ENCODE measurements at places on chromosomes 12 and 14.
A peak's percentile ranks its signal among the peaks of the same experiment; 100 is the strongest.

DNA sequence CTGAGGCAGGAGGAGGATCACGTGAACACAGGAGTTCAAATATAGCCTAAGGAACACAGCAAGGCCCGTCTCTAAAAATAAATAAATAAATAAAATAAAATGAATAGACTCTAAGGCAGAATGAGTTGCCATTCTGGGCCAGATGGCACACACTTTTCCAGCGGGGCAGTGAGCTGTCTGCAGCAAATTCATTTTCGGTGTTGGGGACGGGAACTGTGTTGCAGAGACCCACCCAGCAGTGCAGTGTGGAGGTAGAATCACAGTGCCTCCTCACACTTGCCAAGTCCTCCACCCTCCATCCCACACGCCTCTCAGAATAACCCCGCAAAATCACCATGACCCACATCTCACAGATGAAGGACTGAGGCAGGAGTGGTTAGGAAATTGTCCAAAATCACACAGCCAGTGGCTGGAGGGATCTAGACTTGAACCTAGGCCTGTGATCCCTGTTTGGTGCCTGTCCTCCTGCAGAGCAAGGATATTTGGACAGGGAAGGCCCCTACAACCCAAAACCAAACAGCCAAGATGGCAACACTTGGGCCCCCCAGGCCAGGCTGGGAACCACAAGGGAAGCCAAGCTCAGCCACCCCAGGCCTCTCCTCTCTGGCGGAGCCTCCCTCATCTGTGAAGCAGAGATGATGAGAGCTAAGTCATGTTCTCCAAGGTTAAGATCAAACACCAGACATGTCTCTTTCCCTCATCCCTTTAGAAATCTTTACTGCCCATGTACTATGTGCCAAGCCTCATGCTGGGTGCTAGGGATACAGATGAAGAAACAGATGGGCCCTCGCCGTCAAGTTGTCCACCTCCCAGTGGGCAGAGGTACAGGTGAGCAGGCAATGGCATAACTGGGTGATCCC, 152.7 kb downstream of the DPF3 start:
- peak; percentile 36 for DNase-seq

DNA sequence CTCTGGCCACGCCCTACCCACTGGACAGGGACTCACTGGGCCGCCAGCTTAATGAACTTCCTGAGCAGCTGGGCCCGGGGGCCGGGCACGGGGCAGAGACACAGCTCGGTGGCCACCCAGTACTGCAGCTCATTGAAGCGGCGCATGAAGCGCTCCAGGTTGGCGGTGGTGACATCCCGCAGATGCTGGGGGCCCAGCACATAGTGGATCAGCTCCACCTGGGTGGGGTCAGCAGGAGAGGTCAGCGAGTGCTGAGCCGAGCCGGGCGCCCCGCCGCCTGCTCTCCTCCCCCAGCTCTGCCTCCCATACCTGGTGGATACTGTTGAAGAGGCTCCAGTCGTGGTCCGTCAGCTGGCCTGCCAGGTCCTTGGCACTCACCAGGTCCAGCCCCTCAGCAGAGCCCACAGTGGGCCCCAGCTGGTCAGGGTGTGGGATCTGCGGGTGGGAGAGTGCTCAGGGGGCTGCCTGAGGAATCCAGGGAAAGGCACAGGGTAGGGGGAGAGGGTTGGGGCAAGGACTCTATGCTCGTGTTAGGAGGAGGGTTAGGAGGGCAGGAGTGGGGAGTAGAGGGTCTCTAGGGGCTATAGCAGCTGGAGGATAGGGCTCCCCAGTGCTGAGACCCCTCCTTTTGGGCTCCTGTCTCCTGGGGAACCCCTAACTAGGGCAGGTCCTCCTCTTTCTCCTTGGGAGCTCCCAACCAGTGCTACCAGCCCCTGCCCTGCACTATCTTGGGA, 15.5 kb upstream of the ENDOU start:
- no peak for DNase-seq

DNA sequence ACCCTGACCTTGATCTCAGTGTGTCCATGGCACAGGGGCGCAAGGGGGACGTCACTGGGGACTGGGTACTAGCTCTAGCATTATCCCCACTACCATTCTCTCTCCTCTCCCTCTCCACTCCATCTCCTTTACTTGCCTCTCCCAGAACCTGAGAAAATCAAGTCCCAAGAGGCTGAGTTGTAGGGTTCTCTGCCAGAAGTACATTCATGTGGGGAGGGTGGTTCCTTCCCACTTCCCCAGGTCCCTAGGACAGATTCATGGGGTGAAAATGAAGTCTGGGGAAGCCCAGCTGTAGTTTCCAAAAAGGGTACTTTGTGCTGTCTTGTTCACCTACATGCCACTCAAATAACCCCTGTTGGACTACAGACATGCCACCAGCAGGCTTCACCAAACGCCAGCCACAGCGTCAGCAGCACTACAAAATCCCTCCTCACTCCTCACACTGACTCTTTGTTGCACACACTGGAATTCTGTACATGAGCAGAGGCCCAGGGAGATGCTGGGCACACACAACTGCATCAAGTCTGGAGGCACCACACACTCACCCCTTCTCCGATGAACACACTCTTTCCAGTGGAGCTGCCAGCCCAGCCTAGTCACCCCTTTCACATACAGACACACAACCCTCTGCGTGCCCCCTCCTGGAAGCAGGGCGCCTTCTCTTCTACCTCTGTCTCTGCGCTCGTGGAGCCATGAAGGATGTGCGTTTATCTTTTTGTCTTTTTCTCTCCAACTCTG, 6.9 kb downstream of the RARG start:
- no peak for DNase-seq

- peak; percentile 33 for DNase-seq
Observed at GRCh38 chr12:13000616-13000924, 505 bp upstream of the HEBP1 start.

GRCh38 chr12:70664465-70664881, 27.2 kb upstream of the PTPRB start:
- no peak for DNase-seq

- DNase-seq = no peak
Observed at GRCh38 chr14:80644826-80645225, 296.7 kb downstream of the CEP128 start.

- no peak for DNase-seq
Observed at GRCh38 chr12:31663576-31663975, 4.1 kb downstream of the ETFBKMT start.

DNA sequence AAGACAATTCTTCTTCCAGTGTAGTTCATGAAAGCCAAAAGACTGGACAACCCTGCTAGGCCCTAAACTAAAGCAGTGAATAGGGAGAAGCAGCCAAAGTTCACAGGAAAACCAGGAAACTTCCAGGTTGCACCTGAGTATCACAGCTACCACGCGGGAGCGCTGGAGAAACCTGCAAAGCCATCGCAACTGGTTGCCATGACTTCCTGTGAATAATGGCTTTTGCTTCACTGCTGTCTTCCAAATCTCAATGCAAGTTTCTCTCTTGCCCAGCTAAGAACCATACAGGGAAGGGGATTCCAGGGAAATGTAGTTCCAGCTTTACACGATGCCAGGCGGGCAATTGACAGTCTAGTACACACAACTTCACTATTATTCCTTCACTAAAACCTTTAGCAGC, 114.1 kb downstream of the GXYLT1 start:
- no peak for DNase-seq

DNA sequence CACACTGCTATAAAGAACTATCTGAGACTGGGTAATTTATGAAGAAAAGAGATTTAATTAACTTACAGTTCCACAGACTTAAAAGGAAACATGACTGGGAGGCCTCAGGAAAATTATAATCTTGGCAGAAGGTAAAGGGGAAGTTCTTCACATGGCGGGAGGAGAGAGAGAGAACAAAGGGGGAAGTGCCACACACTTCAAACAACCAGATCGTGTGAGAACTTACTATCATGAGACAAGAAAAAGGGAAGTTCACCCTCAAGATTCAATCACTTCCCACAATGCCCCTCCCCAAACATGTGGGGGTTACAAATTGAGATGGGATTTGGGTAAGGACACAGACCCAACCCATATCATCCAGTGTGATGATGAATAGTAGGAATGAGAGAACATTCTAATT, 366.5 kb downstream of the LRFN5 start:
- no peak for DNase-seq

- DNase-seq = no peak
Observed at GRCh38 chr12:89418228-89418910, 66.1 kb upstream of the DUSP6 start.

DNA sequence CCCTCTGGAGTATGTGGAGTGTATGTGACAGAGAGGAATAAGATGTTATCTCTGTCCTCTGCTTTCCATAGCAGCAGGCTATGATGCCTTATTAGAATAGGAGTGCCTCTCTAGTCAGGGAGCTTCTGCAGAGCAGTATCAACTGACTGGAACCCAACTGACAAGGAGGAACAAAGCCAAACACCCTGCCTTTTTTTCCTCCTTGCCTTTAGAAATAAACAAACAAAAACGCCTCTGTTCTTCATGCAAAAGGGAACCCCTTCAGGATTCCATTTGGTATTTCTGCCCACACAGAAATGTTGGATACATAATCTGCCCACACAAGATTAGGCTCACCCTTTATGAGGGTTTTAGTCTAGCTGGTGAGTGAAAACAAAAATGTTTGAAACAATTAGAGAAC, 50.3 kb downstream of the VRK1 start:
- DNase-seq = no peak

DNA sequence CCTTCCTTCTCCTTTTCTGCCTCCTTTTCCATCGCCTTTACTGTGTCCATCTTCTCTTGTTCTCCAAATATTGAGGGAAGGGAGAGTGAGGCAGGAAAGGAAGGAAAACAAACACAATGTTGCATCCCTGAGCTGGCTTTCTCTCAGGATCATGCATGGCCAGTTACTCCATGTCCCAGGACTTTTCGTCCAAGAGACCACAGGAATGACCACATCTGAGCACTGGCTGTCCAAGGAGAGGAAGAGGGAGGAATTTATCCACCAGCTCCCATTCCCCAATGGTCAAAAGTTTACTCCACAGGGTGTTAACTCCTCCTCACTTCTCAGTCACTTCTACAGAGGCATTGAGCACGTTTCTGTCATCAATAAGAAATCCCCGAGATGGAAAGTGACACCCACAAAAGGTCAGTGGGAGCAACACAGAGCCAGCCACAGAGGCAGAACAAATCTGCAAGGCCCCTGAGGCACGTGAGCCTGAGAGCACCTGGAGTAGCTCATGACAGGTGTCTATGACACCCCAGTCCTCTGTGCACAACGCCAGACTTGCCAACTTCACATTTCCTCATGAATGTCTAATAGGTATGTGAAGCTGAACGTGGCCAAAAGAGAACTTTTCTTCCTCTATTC, 177.3 kb upstream of the NUDT4 start:
- DNase-seq = no peak

DNA sequence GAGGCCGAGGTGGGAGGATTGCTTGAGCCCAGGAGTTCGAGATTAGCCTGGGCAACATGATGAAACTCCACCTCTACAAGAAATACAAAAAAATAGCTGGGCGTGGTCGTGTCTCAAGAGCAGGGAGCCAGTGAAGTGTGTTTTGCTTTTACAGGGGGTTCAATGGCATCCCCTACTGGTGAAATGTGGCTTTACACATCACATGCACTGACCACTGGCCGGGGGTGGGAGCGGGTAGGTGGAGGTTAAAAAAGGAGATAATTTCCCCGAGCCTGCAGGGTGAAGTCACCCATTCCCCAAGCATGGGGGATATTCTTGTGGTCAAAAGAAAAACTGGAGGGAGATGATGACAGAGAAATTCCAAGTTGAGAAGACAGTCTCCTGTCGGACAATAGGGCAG, 63.6 kb upstream of the PWP1 start:
- DNase-seq = no peak

- DNase-seq = no peak
Observed at GRCh38 chr14:104787736-104788135, 7.8 kb downstream of the AKT1 start.

Measured in CD8-positive, alpha-beta T cell (primary cell).